ENCODE measurements at places on chromosomes 16 and 17. TPM values are rescaled to one million over a fixed set of nuclear protein-coding genes. Genes with fewer than 3 reads are reported as not detected.

ABHD15 gene
- 2.5 TPM for total RNA-seq

TMEM95 gene
- total RNA-seq = not detected

CD19 gene
- total RNA-seq = 0.50 TPM

SOST gene
- total RNA-seq = not detected

CMTM2 gene
- total RNA-seq = not detected

CCL7 gene
- not detected for total RNA-seq

TMEM256 gene
- total RNA-seq = 151 TPM

RHBDL3 gene
- total RNA-seq = 12.5 TPM

DNA sequence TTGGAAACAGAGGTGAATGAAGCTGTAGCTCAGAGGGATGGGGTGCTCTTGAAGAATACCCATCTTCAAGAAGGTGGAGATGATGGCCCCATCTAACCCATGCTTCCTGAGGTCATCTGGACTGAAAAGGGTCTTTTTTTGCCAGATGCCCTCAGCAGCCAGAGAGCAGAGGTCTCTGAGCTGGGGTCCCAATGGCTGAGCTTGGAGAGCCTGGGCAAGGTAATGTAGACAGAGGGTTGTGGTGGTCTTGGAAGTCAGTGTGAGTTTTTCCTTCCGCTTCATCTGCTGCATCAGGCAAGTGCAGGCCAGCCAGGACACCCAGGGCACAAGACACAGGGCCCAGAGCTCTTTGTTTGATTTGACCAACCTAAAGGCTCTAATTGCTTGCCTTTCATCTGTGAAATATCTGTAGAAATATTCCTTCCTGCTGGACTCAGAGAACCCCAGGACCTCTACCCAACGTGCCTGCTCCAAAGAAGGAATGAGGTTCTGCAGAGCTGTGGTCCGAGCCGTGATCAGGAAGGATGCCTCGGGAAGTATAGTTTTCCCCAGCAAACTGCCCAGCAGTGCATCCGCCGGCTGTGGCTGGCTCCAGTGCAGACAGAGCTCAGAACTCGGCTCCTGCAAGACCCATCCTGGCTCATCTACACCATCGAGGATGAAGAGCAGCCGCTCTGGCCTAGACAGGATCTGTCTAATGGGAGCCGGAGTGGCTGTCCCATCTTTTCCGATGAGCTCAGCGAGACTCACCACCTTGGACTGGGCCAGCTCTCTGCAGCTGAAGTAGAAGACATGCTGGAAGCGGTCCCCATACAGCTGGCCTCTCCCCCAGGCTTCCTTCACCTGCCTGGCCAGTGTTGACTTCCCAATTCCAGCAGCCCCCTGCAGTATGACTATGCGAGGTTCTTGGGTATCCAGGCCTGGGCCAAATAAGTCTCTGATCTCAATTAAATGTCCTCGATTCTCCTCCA, 25.2 kb downstream of the NLRP1 start:
- H3K36me3 ChIP-seq = no peaks in the 10 kb centered on the region
- no peak overlapping the region for H3K27ac ChIP-seq
- no peaks in the 10 kb centered on the region for H3K4me1 ChIP-seq
- no peak overlapping the region for H3K4me3 ChIP-seq
- no peak for DNase-seq

GRCh38 chr17:43367737-43368242, 31.0 kb upstream of the ARL4D start:
- peak; percentile 62 for DNase-seq
- no peaks in the 10 kb centered on the region for H3K27me3 ChIP-seq
- H3K4me3 ChIP-seq = peak overlapping the region; percentile 78
- H3K27ac ChIP-seq = peak overlapping the region; percentile 98

GRCh38 chr16:50462793-50463507, 85.2 kb upstream of the NKD1 start:
- peaks cover 25% of the 10 kb centered on the region for H3K4me1 ChIP-seq
- H3K27me3 ChIP-seq = peaks cover 8% of the 10 kb centered on the region
- H3K4me3 ChIP-seq = no peak overlapping the region
- no peak overlapping the region for H3K27ac ChIP-seq
- H3K36me3 ChIP-seq = no peaks in the 10 kb centered on the region

- no peaks in the 10 kb centered on the region for H3K36me3 ChIP-seq
- H3K4me1 ChIP-seq = no peaks in the 10 kb centered on the region
- H3K27ac ChIP-seq = no peak overlapping the region
- H3K27me3 ChIP-seq = peaks cover 28% of the 10 kb centered on the region
- DNase-seq = peak; percentile 39
These were observed 977 bp upstream of the CA10 start for GRCh38 chr17:52159246-52160135.

- no peaks in the 10 kb centered on the region for H3K27me3 ChIP-seq
- no peak overlapping the region for H3K27ac ChIP-seq
- no peaks in the 10 kb centered on the region for H3K36me3 ChIP-seq
- no peak overlapping the region for H3K4me3 ChIP-seq
These were observed 103.5 kb upstream of the HS3ST3A1 start for GRCh38 chr17:13705221-13705620.

GRCh38 chr16:19348578-19349315, 63.2 kb downstream of the CLEC19A start:
- no peaks in the 10 kb centered on the region for H3K27me3 ChIP-seq
- DNase-seq = peak; percentile 77
- peaks cover 2% of the 10 kb centered on the region for H3K4me1 ChIP-seq
- H3K4me3 ChIP-seq = peak overlapping the region; percentile 57
- H3K27ac ChIP-seq = no peak overlapping the region

DNA sequence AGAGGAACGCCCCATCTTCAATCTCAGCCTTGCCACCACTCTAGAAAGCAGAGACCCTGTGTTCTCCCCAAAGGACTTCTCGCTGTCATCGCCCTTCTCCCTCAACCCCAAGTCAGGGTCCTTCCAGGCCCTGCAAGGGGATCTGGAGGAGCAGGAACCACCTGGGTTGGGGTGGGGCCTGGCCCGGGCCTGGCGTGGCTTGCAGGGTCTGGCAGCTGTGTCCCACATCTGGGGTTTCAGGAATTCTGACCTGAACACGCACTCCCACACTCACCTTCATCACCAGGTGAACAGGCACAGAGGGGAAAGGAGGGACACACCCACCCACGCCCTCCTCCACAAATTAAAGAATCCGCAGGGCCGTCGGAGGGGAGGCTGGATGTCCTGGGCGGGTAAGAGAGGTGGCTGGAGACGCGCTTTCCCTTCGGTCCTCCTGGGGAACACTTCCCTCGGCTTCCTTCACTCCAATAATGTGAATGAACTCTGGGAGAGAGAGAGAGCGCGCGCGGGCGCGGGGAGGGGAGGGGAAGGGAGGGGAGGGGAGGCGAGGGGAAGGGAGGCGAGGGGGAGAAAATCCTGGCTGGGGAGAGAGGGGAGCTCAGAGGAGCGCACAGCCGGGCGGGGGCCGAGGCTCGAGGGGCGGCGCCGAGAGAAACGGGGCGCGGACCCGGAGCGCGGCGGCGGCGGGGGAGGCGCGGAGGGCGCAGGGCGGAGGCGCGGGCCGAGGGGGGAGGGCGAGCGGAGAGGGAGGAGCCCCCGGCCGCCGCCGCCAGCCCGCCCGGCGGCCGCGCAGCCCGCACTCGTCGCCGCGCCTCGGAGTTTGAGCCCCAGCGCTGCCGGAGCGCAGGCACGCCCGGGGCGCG, at the start of gene CACNG4:
CACNG4 (plus strand) TSS at position 799 of the 863 bp plus-strand sequence. CDS start 205 bp downstream, outside the sequence.
- H3K27ac ChIP-seq = no peak within 1 kb of the TSS
- peak within 1 kb of the TSS; percentile 71 for H3K4me3 ChIP-seq
- H3K27me3 ChIP-seq = peaks cover 18% of the 10 kb centered on the region
- peaks cover 2% of the 10 kb centered on the region for H3K4me1 ChIP-seq
- DNase-seq = peak; percentile 65
- no peaks in the 10 kb centered on the region for H3K36me3 ChIP-seq

GRCh38 chr17:80999536-81000333, 8.1 kb downstream of the CHMP6 start:
- peak; percentile 34 for DNase-seq
- no peak overlapping the region for H3K4me3 ChIP-seq
- peaks cover 23% of the 10 kb centered on the region for H3K36me3 ChIP-seq

DNA sequence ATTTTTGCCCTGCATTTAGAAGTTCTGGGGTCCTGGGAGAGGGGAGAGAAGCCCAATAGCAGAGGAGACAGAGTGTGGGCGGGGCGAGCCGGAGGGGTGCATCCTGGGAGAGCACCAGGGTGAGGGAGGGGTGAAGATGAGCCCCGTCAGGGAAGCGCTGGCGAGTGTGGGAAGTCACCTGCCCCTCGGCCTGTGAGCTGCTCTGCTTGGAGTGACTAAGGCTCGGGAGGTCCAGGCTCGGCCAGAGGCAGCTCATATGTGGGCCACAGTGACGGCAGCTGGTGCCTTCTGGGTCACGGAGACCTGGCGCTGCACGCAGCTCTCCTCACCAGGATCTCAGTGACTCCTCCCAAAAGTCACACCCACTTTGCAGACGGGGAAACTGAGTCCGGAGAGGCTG, 1.1 kb downstream of the ZG16B start:
- H3K4me3 ChIP-seq = no peak overlapping the region
- H3K27me3 ChIP-seq = no peaks in the 10 kb centered on the region
- H3K36me3 ChIP-seq = no peaks in the 10 kb centered on the region

DNA sequence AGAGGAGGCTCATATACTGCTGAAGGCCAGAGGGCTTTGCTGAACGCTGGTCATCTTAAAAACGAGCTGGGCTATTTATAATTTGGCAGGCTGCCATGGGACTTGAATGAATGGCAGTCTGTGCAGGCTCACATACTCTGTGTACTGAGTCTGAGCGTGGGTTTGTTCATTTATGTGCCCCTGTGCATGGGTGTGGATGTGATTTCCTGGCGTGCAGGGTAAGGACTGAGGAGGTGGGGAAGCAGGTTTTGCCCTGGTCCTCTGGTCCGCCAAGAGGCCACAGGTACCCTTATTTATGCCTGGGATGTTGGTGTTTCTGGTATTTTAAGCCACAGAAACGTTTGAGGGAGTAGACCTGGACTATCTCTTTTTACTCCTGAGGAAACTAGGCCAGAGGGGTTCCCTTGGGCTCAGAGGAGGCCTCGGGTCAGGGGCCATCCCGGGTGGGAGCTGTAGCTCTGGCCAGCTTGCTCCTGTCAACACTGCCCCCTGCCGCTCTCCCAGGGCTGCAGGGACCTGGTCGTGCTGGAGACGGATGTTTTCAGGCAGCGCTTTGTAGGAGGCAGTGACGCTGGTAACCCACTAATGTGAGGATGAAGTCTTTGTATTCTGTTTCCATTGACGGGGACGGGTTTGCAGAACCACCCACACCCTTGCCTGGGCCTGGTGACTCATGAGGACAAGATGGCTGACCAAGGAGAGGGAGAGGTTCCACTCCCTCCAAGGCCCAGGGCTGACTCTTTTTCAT, 184.4 kb downstream of the MSI2 start:
- DNase-seq = peak; percentile 87
- no peaks in the 10 kb centered on the region for H3K27me3 ChIP-seq

- peaks cover 10% of the 10 kb centered on the region for H3K36me3 ChIP-seq
- H3K4me3 ChIP-seq = peak overlapping the region; percentile 9
- H3K27ac ChIP-seq = no peak overlapping the region
- DNase-seq = no peak
- peaks cover 3% of the 10 kb centered on the region for H3K4me1 ChIP-seq
These were observed 1.5 kb upstream of the TOM1L1 start for GRCh38 chr17:54899201-54899600.

- H3K36me3 ChIP-seq = no peaks in the 10 kb centered on the region
- H3K27me3 ChIP-seq = no peaks in the 10 kb centered on the region
- no peak overlapping the region for H3K27ac ChIP-seq
- no peaks in the 10 kb centered on the region for H3K4me1 ChIP-seq
- no peak for DNase-seq
These were observed 14.9 kb upstream of the TEX2 start for GRCh38 chr17:64277831-64278562.

DNA sequence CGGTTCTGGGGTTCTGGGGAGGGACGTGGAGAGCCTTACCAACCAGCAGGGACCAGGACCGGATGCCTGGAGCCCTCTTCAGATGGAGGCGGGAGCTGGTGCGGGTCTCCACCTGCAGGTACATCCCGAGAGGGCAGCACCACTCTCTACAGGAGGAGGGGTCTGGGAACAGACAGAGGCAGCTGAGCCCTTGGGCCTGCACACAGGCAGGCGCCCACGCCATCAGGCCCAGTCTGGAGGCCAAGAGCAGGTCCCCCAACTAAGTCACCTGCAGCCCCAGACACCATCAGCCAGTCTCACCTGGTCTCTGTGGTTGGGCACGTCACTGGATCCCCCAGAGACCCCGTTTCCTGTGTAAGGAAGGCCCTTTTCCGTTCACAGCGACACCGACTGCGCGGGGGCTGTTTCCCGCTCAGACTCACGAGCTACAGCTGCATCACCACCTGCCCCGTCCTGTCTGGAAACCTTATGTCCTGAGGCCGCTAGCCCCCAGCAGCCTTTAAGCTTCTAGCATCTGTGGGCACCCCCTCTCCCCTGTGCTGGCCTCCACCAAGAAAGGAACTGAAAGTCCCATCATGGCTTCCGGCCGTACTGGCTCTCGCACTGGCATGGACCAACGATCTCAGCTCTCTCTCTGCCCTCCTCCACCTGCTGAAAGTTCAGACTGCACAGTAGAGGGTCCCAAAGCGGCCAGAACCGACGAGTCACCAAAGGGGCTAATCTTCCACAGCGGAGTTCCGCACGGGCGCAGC, 1.2 kb downstream of the CYBC1 start:
- H3K36me3 ChIP-seq = peaks cover 7% of the 10 kb centered on the region
- no peaks in the 10 kb centered on the region for H3K4me1 ChIP-seq
- H3K4me3 ChIP-seq = peak overlapping the region; percentile 88
- DNase-seq = peak; percentile 71
- no peak overlapping the region for H3K27ac ChIP-seq

- H3K4me3 ChIP-seq = no peak overlapping the region
- DNase-seq = no peak
- no peaks in the 10 kb centered on the region for H3K27me3 ChIP-seq
- H3K27ac ChIP-seq = no peak overlapping the region
- peaks cover 2% of the 10 kb centered on the region for H3K36me3 ChIP-seq
- H3K4me1 ChIP-seq = peaks cover 10% of the 10 kb centered on the region
These were observed 147.8 kb downstream of the NTN1 start for GRCh38 chr17:9169116-9169515.

- H3K4me1 ChIP-seq = no peaks in the 10 kb centered on the region
- peaks cover 53% of the 10 kb centered on the region for H3K36me3 ChIP-seq
- H3K27me3 ChIP-seq = no peaks in the 10 kb centered on the region
- H3K4me3 ChIP-seq = no peak overlapping the region
- DNase-seq = peak; percentile 72
These were observed 24.6 kb downstream of the GPT2 start for GRCh38 chr16:46908540-46909372.

DNA sequence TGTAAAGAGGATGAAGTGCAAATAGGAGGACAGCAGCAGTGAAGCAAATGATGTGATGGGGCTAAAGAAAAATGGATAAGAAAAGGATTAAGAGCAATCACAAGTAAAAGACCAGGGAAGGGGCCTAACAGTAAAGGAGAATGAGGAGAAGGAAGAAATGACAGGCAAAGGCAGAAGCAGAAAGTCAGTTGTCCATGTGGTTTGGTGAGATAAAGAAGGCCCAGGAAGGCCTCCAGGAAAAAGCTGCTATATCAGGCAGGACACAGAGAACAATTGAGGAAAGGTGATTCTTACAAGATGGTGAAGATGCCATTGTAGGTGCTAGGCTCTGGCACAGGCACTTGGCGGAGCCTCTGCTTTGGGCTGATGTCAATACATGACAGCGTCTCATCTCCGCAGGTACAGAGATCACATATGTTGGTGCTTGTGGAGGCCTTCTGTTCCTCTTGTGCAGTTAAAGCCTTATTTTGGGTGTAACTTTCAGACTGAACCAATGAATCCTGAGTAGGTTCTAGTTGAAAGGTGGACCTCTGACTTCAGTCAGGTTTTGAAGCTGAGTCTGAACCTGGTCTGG, 18.1 kb downstream of the RDM1 start:
- H3K4me3 ChIP-seq = no peak overlapping the region
- no peak for DNase-seq
- H3K27me3 ChIP-seq = no peaks in the 10 kb centered on the region
- H3K36me3 ChIP-seq = peaks cover 16% of the 10 kb centered on the region

GRCh38 chr17:37792787-37793186, 47.9 kb upstream of the HNF1B start:
- no peak for DNase-seq
- no peaks in the 10 kb centered on the region for H3K27me3 ChIP-seq
- no peak overlapping the region for H3K27ac ChIP-seq
- peaks cover 2% of the 10 kb centered on the region for H3K36me3 ChIP-seq

Measured in H9 (cell line).